ENCODE measurements at places on chromosomes 13 and 19.

- no peak for DNase-seq
Observed at GRCh38 chr19:45972081-45972946, 1.4 kb downstream of the NOVA2 start.

DNA sequence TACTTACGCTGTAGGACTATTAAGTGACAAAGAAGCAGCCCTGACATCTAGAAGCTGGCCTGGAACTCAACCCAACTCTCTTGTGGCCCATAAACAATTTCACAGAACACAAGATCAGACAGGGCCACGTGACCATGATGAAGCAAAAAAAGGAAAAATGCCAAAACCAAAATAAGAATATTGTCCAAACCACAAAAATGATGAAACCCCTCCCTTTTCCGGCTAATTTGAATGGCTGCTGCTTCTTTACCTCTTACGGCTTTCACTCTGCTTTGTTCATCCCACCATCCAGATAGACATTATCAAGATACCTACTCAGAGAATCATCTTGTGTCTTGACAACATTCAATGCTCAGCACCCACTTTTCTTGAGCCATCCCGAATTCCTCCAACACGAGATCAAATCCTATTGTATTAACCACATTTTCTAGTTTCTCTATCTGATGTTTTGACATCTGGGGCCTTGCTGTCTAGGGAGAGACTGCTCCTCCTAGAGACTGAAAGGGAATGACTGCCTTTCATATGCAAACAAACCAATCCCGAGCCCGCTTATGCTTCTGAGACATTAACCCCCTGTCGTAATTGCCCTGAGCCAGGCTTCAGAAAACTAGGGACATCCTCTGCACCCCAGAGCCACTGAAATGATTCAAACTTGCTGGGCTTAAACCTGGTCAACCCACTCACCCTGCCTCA, 186.3 kb downstream of the TDRD3 start:
- peak; percentile 69 for DNase-seq

- no peak for DNase-seq
Observed at GRCh38 chr19:10815007-10815536, 20.9 kb downstream of the TMED1 start.

GRCh38 chr13:40480012-40480914, 186.2 kb downstream of the FOXO1 start:
- no peak for DNase-seq

DNA sequence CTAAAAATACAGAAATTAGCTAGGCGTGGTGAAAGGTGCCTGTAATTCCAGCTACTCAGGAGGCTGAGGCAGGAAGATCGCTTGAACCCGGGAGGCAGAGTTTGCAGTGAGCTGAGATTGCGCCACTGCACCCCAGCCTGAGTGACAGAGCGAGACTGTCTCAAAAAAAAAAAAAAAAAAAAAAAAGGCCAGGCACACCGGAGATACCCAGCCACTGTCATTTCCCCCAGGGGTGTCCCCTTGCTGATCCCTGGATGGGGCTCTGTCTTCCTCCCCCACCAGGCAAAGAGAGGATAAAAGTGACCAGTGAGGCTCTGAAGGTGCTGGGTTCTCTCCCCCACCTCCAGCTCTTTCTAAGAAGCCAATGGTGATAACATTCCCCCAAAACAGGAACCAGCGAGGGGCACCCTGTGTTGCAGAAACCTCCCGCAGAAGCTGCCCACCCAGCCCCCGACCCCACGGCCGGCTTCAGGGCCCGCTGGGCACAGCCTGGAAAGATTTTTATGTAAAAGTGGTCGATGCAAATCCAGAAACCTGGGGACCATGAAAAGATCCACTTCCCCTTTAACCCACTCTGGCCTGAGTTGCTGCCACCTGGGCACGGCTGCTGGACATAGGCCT, 61.4 kb upstream of the KLF2 start:
- DNase-seq = no peak

- no peak for DNase-seq
Observed at GRCh38 chr19:1671716-1672037, 19.3 kb upstream of the TCF3 start.

GRCh38 chr13:48532256-48532505, 699 bp downstream of the RCBTB2 start:
- no peak for DNase-seq

DNA sequence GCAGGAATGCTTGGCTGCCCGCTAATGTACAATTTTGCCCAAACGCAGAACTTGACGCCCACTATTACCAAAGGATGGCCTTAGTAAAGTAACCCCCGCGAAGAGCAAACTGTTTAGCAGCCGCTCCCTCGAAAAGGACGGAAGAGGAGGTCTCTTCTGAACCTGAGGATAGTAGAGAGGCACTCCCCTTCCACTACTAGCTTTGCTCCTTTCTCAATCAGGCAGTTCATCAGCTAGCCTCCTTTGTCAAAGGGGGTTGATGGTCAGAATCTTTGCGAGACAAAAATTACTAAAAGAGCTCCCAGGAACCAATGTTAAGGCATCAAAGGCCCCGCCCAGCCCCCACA, 534 bp downstream of the CAB39L start:
- DNase-seq = peak; percentile 22
